Choroid plexus epithelial cell (primary cell): ENCODE measurements at places on chromosomes 6 and 20.

DNA sequence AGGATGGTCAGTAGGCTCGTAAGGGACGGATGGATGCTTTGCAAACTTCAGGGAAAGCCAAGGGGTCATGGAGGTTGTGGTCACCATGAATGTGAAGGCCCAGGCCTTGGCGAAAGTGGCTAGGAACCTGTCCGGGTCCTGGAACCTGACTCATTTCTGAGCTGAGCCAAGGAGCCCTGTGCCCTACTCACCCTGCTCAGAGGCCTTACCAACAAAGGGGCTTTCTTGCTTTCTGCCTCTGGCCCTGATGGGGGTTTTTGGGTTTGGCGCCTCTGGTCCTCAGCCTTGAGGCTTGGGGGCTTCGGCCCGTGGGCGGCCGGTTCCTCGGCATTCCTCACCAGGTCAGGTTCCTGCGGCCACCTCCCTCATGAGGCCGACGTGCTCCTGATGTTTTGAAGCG is 155.1 kb downstream of the DTNBP1 start:
- DNase-seq: no peak

DNA sequence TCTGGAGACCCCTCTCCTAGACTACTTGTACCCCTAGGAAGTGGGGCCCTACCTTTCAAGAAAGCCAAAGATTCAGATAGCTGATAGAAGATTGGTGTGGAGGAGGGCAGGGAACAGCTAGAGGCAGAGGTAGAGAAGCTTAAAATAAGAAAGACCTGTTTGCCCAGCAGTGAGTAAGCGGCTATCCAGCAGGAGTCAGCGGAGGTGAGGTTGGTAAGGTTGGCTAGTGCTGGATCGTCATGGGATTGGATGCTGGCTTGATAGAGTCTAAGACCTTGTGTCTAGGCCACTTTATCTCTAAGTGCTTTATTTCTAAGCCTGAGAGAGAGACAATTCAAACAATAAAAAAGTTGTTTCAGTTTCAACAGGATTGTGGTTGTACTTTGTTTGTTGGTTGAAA is 19.1 kb downstream of the ANKS1A start:
- no peak for DNase-seq

DNA sequence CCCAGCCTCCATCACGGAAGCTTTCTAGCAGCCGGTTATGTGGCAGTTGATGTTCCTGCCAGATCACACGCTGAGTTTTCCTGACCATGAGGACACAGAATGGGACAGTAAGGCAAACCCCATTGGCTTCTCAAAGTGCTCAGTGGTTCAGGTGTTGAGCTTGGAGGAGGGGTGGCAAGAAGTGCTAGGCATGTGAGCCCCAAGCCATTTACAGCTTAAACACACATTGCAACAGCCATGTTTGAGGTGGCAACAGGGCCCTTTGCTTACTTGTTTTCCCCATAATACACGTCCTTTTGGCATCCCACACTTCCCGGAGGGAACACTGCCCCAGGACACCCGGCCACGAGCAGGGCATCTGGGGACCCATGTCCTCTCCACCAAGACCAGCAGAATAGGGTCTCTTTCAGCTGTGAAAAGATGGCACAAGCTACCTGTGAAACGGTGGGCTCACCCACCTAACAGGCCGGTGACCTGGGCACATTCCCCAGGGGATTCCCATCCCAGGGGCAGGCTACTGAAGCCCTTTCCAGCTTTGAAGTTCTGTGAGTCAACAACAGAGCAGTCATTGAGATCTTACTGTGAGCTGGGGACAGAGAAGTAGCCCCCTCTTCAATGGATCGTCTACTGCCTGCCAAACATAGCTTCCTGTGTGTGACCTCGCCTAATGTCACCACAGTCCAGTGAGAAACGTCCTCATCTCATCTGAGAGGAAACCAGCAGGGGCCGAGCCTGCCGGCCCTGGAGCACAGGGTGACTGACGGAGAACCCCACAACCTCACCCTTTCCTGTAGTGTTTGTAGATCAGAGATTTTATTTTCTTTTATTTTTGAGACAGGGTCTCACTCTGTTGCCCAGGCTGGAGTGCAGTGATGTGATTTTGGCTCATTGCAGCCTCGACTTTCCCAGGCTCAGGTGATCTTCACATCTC is 4.0 kb upstream of the TLDC2 start:
- DNase-seq: no peak

DNA sequence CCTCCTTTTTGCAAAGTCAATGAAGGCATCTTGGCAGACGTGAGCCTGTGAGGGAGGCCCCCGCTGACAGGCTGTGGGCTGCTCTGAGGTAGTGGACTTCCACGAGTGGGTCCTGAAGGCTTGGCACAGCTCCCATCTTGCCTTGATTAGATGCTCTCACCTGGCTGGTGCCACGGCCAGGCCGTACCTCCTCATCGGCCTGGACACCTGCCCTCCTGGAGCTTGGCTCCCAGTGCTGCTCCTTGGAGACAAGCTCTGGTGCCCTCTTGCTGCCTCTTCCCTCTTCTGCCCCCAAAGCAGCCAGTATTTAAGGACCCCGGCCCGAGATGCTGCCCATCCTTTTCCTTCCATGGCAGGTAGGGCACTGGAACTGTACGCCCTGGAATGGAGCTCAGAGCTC is 93.5 kb downstream of the ERMARD start:
- DNase-seq: no peak

- peak; percentile 19 for DNase-seq
Measured at GRCh38 chr6:6916598-6916997, 191.2 kb upstream of the RREB1 start.

DNA sequence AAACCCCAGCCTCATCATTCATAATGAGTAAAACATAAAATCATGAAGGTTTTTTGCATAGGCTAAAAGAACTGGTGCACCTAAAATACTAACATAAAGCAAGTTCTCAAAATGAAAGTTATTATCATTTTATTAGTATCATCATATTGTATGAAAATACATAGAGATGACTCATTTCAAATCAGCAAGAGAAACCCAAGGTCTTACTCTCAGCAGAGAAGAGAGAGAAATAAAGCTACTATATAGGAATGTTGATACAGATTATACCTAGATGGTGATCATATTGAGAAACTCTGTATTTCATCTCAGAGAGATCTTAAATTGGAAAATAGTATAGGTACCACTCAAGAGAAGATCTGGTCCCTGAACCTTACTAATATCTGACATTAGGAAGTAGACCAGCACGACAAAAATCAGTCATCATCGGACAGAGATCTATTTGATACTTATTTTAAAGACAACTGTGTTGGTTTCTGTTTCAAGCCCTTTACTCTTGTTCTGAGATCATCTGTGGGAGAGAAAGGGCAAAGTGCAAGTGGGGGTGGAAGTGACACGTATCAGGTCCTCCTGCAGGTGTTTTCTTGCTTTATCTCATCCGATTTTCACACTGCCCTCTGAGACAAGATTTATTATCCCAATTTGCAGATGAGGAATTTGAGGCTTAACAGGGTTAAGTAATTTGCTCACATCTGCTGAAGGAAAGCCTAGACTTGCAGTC is 532.3 kb downstream of the MAFB start:
- DNase-seq: no peak
